OCI-LY7 (cell line): ENCODE measurements at places on chromosomes 1 and 21. TPM values are rescaled to one million over a fixed set of nuclear protein-coding genes. Genes with fewer than 3 reads are reported as not detected.

HSD11B1 gene
- not detected in 2 replicates for total RNA-seq

RPE65 gene
- not detected in 2 replicates for total RNA-seq

TGFB2 gene
- 0.11 TPM in 1 of 2 replicates, not detected in the other for total RNA-seq

DNA sequence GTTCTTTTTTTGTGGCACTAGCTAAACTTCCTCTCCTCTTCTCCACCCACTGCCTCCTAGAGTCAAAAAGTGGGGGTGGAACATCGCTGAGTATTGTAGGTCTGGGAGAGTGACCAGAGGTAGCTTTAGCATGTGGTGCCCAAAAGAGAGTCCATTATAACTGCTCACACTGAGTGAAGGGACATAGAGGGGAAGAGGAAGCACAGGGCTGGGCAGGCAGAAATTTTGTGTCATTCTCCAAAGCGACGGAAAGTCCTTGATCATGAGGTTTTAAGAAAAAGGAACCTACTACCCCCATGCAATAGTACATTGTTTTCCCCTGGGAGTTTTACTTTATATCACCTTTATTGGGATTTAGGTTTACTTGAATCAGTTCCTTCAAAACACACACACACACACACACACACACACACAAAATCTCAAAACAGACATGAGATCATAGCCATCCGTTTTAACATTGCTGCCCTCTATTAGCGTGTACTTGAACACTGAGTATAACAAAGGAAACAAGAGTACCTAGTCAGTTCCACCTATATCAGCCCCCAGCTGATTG lies 4.1 kb downstream of the CD84 start:
- DNase-seq = peak; percentile 31

GRCh38 chr1:223815865-223816264 lies 29.9 kb downstream of the TP53BP2 start:
- DNase-seq = no peak

- no peak for DNase-seq
Observed at GRCh38 chr1:236779312-236779711, 15.8 kb upstream of the MTR start.

DNA sequence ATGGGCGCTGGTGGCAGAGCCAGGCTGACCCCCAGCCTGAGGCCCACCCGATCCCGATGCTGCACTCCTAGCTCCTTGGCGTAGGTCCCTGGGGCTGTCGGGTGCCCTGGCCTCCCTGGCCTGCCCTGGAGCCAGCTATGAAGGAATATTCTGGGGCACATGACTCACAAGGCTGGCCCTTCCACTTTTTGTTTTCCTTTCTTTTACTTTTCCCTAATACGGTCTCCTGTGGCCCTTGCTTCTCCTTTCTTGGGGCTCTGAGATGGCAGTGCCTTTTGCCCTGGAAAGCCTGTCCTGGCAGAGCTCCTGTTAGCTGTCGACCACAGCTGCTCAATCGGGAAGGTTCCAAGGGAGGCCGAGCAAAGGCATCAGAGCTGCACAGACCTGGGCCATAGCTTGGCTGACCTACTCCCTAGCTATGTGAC lies 22.1 kb downstream of the ARHGEF10L start:
- no peak for DNase-seq

DNA sequence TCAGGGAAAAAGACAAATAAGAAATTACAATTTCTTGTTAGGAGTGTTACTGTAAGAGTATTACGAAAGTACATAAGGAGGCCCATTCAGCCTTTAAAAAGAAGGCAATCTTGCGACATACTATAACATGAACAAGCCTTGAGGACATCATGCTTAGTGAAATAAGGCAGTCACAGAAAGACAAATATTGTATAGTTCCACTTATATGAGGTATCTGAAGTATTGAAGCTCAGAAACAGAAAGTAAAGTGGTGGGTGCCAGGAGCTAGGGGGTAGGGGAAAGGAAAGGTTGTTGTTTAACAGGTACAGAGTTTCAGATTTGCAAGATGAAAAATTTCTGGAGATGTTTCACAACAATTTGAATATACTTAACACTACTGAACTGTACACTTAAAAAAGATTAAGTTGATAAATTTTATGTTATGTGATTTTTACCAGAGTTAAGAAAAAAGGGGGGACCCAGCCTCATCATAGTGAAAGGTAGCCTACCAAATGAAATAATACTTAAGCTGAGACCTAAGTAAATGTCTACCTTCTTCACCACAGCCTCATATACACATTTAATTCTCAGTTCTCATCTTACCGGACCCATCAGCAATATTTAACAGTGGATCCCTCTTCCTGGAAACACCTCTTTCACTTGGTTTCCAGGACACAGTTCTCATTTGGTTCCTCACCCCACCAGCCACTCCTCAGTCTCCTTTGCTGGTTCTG lies 19.5 kb downstream of the USP24 start:
- no peak for DNase-seq

- no peak for DNase-seq
Observed at GRCh38 chr1:89100412-89100811, 25.5 kb downstream of the GBP2 start.

- DNase-seq = no peak
Observed at GRCh38 chr1:12485231-12486058, 132.6 kb downstream of the DHRS3 start.

DNA sequence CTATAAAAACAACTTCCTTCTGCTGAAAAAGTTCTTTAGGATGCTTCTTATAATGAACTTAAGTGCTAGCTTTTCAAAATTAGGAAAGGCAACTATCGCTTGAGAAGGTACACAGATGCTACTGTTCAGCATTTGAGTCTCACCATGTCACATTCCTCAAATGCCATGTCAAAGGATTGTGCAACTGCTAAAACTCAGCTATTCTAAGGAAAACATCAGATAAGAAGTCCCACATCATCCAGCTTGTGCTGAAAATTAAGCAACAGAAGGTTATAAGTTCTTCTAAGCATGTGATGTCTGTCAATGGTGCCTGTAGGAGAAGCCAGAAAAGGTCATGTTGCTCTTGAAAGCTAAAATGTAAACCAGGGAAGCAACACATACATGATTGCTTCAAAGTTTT lies 36.5 kb downstream of the MCOLN2 start:
- DNase-seq = no peak

DNA sequence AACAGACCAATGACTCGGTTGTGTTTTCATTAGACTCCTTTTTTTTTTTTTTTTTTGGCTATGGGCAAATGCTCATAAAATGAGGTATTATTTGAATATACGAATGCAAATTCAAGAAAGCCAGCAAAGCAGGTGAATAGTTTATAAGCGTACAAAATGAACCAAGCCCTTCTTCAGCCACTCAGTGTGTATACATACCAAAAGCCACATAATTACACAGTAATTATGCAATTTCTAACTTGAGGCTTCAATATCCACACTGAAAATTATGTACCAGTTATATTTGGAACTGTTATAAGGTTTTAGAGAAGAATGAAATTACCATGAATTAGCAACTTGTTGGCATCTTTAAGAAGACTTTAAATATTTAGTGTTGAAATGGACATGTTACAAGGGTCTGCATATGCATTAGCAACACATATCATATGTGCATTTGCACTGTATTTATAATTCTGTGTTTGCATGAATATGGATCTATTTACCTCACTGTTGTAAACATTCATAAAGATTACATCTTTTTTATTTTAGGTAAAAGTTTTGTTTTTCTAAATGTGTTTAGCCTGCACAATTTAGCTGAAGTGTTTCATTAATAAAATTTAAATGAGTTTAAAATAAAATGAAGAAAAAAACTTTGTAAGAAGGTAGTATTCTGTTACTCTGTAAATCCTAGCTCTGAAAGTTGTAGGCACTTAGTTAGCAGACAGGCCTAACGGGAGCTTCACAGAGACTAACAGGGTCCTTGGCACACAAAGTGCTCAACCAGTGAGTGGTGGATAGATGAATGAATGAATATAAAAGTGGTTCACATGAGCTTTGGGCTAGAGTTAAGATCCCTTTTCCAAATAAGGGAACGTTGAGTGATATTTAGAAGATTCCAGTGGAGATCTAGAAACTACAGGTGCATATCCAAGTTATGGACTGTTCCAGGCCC lies 241.0 kb upstream of the NFIA start:
- DNase-seq = no peak

- DNase-seq = no peak
Observed at GRCh38 chr1:24713176-24713575, 32.1 kb upstream of the CLIC4 start.
